ENCODE measurements at places on chromosomes 7 and 10.

- peak; percentile 13 for DNase-seq
Measured at GRCh38 chr10:90905925-90906324, 15.0 kb downstream of the ANKRD1 start.

DNA sequence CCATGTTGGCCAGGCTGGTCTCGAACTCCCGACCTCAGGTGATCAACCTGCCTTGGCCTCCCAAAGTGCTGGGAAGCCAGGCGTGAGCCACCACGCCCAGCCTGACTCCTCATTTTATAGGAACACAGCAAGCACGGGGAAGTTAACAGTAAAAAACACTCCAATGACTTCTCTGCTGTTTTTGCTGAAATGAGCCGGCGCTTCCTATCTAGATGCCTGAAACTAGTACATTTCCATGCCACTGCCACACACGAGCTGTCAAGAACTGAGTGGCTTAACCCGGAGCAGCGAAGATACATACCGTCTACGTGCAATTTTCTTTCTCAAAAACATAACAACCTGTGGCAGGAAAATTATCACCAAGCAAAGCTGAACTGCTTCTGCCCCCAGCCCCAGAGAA is 16.8 kb downstream of the DAGLB start:
- no peak for DNase-seq

- no peak for DNase-seq
Measured at GRCh38 chr10:42941790-42942189, 135.1 kb upstream of the RET start.

- DNase-seq, result peak; percentile 71
Measured at GRCh38 chr7:119270045-119270464, 1002.9 kb upstream of the KCND2 start.

GRCh38 chr7:24764972-24765744 is 7.9 kb upstream of the GSDME start:
- DNase-seq, result no peak

GRCh38 chr10:47062441-47063200 is 151.4 kb downstream of the PTPN20 start:
- no peak for DNase-seq

GRCh38 chr7:70539205-70539604 is 592.7 kb upstream of the GALNT17 start:
- no peak for DNase-seq

DNA sequence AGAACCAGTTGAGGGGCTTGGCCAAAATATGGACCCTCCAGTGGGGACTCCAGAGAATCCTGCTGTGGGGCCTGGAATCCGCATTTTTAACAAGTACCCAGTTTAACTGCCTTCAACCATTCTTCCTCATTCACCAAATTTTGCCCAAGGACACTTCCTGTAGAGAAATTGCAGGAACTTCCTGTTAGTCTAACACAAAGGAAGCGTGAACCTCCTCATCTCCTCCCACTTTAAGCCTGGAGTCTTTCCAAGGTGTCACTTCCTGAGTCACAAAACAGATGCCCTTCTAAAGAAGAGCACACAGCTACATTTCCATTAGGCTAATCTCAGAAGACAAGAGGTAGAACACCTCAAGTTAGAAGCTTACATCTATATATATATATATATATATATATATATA is 188.4 kb downstream of the PPP1R17 start:
- DNase-seq, result no peak

DNA sequence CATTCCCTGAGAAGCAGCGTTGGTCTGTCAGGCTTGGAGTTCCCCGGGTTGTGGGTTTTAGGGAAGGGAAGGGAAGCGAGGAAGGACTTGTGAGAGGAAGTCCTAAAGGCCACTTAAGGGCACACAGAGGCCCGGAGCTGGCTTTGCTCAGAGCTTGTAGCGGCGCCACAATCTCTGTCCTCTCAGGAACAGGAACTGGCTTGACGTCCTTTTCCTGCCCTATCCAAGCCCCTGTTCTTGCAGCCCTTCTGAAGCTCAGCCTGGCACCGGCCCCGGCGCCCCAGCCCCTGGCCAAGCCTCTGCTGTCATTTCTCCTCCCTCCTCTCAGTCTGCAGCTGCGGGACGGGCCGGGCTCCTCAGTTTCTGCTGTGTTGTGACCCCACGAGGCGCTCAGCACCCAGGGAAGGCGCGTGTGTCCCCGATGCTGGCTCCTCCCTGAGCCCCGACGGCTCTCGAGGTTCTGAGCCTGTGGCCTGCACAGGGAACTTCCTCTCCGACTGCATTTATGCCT is at the start of gene GIMAP8:
TSS of gene GIMAP8 (plus strand) at position 140 of the 511 bp plus-strand sequence. CDS start 16,069 bp downstream, outside the sequence.
- peak; percentile 82 for DNase-seq

- no peak for DNase-seq
Measured at GRCh38 chr10:126496771-126497545, 108.7 kb upstream of the ADAM12 start.

DNA sequence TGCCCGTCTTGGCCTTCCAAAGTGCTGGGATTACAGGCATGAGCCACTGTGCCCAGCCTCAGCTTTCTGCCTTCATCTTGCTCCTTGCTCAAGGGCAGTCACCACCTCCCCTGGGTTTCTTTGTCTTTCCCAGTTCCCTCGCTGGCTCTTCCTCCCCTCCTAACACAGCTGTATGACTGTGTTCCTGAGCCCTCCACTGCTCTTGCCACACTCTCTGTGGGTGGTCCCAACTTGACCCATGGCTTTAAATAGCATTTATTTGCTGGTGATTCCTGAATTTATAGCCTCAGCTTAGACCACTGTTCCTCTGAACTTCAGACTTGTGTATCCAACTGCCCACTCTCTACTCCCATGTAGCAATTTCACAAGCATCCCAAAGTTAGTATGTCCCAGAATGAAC is 181.3 kb downstream of the BAMBI start:
- no peak for DNase-seq

DNA sequence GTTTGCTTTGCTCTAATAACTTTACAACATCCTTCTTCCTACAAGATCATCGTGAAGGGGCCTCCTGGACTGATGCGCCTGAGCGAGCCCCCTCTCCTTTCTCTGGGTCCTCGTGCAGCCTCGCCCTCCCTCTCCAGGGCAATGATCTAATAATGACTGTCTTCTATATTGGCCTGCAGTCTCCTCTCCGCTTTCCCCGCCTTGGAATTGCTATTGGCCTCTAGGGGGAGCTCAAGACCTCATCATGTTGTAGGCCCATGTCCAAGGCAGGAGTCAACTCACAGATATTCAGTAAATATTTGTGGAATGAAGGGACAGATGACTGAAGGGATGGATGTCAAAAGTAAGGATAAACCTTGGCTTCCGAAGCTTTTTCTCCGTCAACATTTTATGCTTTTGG is 1180.3 kb downstream of the TYW1 start:
- peak; percentile 31 for DNase-seq

DNA sequence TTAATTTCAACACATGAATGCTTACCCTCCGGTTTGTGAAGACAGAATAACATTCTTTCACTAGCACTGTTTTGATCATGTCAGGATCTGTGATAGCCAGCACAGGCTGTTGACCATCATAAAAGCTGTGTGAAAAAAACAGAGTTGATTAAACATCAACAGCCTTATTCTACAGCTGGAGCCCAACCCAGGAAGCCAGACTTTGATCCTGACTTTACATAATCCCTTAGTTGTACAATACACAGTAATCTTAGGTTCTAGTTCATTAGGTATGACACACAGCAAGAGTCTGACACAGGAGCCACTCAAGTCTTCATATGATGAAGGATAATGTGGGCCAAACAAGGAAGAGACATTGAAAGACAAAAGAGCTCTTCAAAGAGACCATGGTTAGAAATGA is 11.4 kb downstream of the CYP3A4 start:
- DNase-seq, result no peak

- no peak for DNase-seq
Measured at GRCh38 chr7:67659091-67659490, 662.5 kb downstream of the TYW1 start.

- no peak for DNase-seq
Measured at GRCh38 chr7:48899932-48900331, 24.4 kb upstream of the CDC14C start.

DNA sequence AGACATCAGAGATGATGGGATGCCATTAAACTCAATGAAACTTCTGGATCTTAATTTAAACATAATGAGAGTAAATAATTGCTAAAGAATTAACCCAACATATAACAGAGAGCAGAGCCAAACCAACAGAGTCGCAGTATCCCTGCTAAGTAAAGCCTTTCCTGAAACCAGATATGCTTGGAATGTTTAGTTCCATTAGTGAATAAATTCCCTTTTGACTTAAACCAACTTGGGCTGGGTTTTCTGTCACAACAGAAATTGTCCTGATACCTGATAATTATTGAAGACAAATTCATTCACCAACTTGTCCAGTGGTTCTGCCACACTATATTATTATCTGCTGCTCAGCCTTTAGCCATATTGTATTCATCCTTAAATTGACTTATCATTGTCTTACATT is 286.7 kb downstream of the FZD1 start:
- DNase-seq, result no peak

GRCh38 chr7:132097550-132098134 is 478.6 kb downstream of the PLXNA4 start:
- no peak for DNase-seq

- DNase-seq, result no peak
Measured at GRCh38 chr10:84269773-84270172, 24.9 kb downstream of the RGR start.

DNA sequence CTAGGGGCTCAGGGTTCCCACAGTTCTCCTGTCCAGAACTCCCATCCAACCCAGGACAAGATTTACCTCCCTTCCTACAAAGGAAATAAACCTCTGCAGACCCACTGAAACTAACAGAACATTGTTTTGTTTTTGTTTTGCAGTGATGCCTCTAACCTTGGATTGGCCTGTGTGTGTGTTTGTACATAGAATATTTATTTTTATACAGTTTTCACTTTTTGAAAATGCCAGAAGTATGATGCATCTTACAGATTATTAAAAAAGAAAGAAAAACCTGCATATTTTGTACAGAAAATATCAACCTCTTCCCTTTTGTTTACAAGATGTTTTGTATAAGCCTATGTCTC is 94.1 kb upstream of the MACROH2A2 start:
- DNase-seq, result no peak

GRCh38 chr10:30565449-30565848 is 64.1 kb downstream of the LYZL2 start:
- DNase-seq, result no peak

DNA sequence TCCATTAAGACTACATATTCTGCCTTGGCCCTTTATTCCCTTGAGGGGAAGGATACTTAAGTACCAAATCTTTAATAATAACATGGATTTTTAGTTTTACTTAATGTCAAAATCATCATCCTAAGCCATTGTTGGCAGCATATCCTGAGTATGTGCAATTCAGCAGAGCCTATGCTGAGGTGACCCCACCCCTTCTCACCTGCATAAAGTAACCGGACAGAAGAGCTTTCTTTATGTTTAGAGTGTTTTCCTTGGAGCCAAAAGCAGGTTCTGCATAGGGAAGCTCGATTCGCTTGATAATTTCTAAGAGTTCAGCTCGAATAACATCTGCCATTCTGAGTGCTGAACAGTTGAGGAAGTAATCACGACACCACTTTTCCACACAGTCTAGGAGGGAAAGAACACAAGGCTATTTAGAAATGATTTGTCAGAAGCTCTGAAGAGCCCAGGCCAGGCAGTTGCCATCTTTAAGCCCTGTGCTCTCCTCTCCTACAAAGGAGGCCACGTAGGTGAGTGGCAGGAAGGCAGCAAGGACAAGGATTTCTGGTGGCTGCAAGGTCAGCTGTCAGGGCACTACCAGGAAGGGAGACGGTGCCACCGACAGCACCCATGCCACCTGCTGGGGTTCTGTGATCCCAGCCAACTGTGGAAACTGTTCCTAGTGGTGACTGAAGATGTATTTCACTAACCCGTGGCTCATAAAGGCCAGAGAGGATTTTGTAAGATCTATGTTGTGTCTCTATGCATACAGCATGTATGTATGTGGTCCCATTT is 15.6 kb downstream of the BCCIP start:
- DNase-seq, result no peak
